ENCODE measurements at places on chromosomes 4 and X.
A peak's percentile ranks its signal among the peaks of the same experiment; 100 is the strongest.

DNA sequence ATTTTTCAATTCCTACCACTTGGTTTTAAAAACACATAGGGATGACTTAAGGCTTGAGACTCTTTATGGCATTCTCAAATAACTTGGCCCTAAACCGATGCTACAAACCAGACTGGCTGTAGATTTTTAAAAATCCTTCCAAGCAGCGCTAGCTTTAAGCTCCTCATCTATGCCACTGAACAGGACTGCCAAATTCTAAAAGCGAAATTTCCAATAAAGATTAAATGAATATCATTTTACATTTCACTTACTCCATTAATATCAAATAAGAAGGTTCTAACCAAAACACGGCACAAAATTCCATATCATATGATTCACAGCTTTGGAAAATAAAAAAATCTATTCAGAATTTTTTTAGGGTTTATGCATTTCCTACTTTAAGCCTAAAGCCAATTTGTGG is 134.2 kb downstream of the FANCB start:
- no peak for DNase-seq

DNA sequence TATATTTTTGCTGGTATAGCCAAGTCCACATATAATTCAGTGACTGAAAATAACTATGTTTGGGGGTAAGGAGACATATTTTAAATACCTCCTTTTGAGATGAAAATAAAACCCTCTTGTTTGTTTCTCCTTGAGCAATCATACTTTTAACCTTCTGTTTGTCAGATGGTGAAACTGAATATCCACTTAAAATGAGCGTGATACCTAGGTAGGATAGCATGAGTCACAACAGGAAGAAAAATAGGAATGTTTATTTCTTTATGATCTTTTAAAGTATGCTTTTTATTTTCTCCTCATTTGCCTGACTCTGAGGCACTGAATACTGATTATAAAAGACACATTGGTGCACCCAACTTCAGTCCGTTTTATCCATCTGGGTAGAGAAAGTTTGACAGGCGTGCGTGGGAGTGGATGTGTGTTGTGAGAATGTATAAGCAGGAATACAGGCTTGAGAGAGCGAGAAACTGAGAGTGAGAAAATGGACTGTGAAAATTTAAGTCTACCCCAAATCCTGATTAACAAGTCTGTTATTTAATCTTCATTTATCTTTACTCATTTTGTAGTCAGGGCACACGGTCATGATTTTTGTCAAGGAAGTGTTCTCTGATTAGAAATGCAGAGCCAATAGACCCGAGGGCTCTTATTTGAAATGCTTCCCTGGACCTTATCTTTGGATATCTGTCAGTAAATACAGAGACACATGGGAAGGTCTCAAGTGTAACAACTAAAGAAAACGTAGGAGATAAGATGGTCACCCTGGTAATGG is 62.1 kb upstream of the ANTXR2 start:
- no peak for DNase-seq

- DNase-seq: no peak
These were observed 2.7 kb downstream of the GSX2 start for GRCh38 chr4:54102531-54103106.

- peak; percentile 31 for DNase-seq
These were observed 60.0 kb downstream of the MAP7D2 start for GRCh38 chrX:20056704-20057103.

- DNase-seq: no peak
These were observed 107.8 kb downstream of the TNIP2 start for GRCh38 chr4:2648159-2648814.

GRCh38 chr4:169841776-169842175 is 84.0 kb upstream of the HPF1 start:
- no peak for DNase-seq

- no peak for DNase-seq
These were observed 44.9 kb downstream of the JADE1 start for GRCh38 chr4:128854433-128854832.

GRCh38 chr4:121698236-121698671 is 1.5 kb upstream of the ANXA5 start:
- peak; percentile 14 for DNase-seq
